ENCODE measurements at places on chromosomes 3 and 15.

DNA sequence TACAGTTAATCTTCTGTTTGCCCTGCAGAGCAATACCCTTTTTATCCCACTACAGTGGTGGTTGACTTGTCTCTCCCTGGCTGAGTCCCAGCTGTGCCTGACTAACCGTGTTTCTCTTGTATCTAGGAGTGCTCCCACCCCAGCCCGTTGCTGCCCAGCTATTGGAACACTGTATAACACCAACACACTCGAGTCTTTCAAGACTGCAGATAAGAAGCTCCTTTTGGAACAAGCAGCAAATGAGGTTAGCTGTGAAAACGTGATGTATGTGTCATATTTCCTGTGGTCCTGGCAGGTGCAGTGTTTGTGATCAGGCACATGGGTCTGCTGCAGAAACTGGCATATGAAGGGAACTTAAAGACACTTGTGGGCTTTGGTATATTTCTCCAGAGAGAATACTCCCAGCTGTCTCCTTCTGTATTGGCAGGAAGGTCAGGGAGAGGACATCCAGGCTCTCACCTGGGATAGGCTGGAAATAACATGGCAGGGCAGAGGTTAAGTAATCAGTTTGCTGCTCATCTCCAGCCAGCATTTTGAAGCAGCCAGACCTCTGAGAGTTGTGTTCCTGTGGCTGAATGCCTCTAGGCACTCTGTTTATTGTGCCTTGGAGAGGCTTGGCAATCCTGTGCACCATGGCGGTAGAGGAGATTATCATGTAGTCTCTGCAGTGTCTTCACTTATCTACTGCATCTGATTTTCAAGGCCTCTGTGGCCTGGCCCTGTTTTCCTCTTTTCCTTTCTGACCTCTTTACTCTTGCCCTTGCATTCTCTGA, 34.8 kb downstream of the ATG7 start:
- DNase-seq = no peak

DNA sequence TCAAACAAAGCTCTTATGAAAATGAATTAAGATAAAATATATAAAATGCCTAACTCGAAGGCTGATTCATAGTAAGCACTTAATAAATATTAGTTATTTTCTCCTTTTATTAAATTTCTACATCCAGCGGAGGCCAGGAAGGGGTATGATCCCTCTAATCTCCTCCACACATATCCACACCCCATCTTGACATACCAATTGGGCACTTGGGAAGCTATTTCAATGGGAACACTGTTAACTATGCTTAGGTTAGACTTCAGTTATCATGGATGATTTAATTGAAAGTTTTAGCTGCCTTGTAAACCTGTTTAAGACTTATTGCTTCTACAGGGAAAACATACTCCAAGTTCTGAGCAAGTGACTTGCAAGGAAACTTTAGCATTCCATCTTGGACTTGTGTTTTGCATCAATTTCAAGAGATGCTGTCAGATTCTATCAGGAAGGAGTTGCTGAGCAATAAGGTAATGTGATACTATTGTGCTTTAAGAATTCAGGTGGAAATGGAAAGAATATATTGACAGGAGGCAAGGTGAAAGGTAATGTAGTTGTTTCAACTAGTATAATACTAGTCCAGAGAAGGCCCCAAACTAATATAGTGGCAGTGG, 120.4 kb upstream of the TSPAN3 start:
- DNase-seq = no peak

- no peak for DNase-seq
Measured at GRCh38 chr3:16496008-16496407, 17.5 kb downstream of the RFTN1 start.

GRCh38 chr15:88467935-88468528, 524 bp downstream of the MRPS11 start:
- no peak for DNase-seq

DNA sequence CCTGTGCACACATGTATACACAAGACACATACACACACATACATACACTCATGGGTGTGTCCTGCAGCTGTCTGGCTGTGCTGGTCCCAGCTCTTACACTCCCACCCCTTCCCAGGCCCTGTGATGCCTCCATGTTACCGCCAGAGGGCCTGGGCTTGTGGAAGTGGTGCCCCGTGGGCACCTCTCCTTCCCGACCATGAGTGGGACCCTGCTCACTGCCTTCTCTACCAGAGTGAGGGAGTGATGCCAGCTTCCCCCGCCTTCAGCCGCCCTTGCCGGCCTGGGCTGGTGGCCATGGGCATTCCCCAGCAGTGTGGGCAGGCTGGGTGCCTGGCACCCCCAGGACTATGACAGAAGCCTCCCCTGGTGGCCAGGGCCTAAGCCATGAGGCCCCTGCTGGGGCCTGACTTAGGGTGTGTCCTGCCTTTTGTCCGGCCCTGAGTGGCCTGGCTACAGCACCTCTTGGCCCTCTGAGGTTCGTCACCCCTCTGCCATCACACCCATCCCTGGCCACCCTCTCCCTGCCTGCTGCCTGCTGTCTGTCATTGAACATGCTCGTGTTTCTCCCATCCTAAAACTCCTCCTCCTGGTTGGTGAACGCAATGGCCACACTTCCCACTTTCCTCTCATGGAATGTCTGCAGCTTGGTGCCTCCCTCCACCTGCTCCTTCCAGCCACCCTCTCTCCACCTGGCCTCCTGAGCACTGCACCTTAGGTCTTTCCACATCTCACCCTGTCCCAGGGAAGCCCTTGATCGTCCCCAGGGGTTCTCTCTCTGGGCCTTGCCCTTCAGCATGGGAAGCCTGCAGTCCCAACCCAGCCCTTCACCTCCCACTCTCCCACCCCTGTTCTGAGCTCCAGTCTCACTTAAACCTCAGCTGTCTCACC, 14.6 kb downstream of the HDAC11 start:
- no peak for DNase-seq

DNA sequence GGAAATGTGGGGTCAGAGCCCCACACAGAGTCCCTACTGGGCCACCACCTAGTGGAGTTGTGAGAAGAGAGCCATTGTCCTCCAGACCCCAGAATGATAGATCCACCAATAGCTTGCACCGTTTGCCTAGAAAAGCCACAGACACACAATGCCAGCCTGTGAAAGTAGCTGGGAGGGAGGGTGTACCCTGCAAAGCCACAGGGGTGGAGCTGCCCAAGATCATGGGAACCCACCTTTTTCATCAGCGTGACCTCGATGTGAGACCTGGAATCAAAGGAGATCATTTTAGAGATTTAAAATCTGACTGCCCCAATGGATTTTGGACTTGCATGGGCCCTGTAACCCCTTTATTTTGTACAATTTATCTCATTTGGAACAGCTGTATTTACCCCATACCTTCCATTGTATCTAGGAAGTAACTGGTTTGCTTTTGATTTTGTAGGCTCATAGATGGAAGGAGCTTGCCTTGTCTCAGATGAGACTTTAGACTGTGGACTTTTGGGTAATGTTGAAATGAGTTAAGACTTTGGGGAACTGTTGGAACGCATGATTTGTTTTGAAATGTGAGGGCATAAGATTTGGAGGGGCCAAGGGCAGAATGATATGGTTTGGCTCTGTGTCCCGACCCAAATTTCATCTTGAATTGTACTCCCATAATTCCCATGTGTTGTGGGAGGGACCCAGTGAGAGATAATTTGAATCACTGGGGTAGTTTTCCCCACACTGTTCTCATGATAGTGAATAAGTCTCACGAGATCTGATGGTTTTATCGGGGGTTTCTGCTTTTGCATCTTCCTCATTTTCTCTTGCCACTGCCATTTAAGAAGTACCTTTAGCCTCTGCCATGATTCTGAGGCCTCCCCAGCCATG, 49.0 kb downstream of the CD200 start:
- no peak for DNase-seq

DNA sequence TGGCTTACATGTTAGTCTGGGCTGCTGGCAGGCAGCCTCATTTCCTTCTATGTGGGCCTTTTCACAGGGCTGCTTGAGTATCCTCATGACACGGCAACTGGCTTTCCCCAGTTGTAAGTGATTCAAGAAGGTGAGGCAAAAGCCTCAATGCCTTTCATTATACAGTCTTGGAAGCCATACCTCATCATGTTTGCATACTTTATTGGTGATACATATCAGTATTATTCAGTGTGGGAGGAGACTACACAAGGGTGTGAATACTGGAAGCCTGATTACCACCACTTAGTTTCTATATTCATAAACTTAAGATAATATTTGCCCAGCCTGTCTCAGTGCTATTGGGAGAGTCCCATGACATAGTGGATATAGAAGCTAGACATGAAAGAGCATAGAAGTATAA, 346.8 kb downstream of the SOX2 start:
- DNase-seq = peak; percentile 32

GRCh38 chr15:68281008-68281407, 3.5 kb downstream of the FEM1B start:
- no peak for DNase-seq

DNA sequence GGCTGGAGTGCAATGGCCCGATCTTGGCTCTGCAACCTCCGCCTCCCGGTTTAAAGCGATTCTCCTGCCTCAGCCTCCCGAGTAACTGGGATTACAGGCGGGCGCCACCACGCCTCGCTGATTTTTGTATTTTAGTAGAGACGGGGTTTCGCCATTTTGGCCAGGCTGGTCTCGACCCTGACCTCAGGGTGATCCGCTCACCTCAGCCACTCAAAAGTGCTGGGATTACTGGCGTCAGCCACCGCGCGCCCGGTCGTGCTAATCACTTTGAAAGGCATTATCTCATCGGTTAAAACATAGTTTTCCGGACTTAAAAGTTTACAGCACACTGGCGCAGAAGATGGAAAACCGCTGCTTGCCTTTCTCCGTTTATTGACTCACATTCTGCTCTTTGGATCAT, 27.6 kb upstream of the MTHFS start:
- no peak for DNase-seq
